ENCODE measurements at places on chromosomes 4 and X.

GRCh38 chrX:76253432-76253831 lies 80.6 kb downstream of the PBDC1 start:
- peak; percentile 47 for DNase-seq

- peak; percentile 57 for DNase-seq
Observed at GRCh38 chrX:41045960-41046567, 39.2 kb upstream of the USP9X start.

DNA sequence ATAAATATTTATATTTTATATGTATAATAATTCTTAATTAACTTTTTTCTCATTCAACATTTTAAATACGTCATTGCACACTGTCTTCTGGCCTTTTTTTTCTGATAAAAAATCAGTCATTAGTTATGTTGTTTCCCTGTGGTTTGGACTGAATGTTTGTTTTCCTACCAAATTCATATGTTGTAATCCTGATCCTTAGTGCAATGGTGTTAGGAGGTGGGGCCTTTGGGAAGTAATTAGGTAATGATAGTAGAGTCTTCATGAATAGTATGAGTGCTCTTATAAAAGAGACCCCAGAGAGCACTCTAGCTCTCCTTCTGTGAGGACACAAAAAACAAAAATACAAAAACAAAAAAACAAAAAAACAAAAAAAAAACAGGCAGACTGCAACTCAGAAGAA lies 117.2 kb downstream of the GASK1B start:
- peak; percentile 84 for DNase-seq

GRCh38 chrX:10159145-10159468 lies 2.3 kb downstream of the CLCN4 start:
- no peak for DNase-seq

- no peak for DNase-seq
Observed at GRCh38 chr4:107037199-107037584, 1.1 kb upstream of the DKK2 start.

GRCh38 chr4:102477657-102478056 lies 23.5 kb upstream of the NFKB1 start:
- DNase-seq: peak; percentile 61

Measured in amniotic epithelial cell (primary cell).